ENCODE measurements at places on chromosomes 7 and 10.

DNA sequence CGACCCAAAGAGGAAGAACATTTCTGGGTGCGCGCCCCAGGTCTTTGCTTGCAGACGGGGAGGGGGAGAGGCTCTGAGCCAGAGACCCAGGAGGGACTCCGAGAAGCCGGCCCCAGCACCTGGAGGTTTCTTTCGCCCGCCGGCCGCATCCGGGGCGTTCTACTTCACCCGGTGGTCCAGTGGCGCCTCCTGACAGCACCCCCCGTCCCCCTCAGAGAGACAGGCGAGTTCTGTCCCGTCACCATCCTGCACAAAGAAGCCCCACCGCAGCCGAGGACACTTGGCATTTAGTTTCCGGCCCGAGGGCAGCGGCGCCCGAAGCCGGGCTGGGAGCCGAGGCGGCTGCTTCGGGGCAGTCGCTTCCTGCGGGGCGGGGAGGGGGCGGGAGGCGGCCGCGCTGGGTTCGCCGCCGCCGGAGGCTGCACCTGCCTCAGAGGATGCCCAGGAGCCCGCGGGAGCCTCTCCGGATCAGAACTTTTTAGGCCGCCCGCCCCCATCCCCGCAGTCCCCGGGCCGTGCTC is at the start of gene TMEM178B:
TMEM178B (plus strand) TSS at position 424 of the 521 bp plus-strand sequence.
- DNase-seq, result no peak

GRCh38 chr10:12484941-12485805 is 135.8 kb downstream of the CAMK1D start:
- DNase-seq, result no peak

GRCh38 chr7:150735596-150736358 is 1.4 kb upstream of the GIMAP5 start:
- DNase-seq, result no peak

- no peak for DNase-seq
These were observed 10.4 kb downstream of the TNS3 start for GRCh38 chr7:47571331-47572093.

DNA sequence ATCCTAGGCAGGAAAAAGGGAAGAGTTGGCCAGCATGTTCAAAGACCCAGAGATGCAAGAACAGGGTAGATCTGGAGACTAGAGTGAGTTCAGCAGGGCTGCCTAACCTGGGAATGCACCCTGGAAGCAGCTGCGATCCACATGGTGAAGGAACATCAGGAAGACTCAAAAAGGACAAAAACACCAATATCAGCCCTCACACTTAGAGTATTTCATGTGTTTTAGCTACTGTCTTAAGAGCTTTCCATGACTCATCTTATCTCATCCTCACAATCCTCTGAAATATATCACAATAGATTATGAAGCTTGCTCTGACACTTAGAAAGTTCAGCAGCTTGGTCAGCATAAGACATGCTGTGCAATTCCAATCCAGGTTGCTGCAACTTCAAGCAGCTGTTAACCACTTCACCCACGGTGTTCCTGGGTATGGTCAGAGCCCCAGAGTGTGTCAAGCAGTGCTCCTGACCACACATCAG is 380.9 kb downstream of the PARD3 start:
- no peak for DNase-seq

DNA sequence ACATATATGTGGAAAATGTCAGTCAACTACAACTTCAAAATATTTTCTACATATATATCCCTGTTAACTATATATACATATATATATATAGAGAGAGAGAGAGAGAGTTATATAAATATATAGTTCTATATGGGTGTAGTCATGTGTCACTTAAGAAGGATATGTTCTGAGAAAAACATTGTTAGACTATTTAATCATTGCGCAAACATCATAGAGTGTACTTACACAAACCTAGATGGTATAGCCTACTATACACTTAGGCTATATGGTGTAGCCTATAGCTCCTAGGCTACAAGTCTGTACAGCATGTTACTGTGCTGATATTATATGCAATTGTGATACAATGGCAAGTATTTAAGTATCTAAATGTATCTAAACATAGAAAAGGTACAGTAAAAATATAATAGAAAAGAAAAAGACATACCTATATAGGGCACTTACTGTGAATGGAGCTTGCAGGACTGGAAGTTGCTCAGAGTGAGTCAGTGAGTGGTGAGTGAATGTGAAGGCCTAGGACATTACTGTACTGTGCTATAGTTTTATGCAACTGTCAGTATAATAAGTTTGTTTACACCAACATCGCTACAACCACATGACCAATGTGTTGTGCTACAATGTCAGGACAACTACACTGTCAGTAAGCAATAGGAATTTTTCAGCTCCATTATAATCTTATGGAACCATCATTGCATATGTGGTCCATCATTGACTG is 18.0 kb upstream of the FGL2 start:
- DNase-seq, result no peak

- no peak for DNase-seq
These were observed 312 bp downstream of the ARL4A start for GRCh38 chr7:12687718-12688171.

DNA sequence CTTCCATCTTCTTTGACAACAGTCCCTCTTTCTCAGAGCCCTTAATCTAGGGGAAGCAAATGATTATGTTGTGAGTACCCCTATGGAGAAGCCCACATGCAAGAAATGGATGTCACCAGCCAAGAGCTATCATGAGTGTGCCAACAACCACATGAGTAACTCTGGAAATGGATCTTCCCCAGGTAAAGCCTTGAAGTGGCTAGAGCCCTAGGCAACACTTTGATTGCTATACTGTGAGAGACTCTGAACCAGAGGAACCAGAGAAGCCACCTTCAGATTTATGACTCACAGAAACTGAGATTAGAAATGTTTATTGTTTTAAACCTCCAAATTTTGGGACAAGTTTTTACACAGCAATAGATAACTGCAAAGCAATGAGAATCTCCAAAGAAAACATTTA is 60.9 kb upstream of the COL1A2 start:
- no peak for DNase-seq

DNA sequence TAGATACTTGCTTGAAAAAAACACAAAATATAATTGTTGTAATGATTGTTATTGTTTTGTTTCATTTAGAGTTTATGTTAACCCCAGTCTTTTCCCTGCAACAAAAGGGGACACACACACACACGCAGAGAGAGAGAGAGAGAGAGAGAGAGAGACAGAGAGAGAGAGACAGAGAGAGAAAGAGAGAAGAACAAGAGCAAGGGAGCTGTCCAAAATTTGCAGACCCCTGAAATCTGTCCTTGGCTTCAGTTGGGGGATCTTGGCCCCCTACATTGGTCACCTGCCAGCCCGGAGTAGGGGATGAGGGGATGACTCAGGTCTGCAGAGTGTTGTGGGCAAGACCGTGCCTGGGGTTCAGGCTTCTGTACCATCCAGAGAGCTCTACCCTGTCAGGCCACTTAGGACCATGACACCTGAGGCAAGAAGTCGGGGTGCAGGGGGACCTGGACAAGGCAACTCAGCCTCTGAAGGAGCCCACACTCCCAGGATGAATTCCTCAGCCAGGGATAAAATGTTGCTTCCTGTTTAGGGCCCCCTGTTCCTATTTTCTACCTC is 73.1 kb downstream of the RAMP3 start:
- no peak for DNase-seq

DNA sequence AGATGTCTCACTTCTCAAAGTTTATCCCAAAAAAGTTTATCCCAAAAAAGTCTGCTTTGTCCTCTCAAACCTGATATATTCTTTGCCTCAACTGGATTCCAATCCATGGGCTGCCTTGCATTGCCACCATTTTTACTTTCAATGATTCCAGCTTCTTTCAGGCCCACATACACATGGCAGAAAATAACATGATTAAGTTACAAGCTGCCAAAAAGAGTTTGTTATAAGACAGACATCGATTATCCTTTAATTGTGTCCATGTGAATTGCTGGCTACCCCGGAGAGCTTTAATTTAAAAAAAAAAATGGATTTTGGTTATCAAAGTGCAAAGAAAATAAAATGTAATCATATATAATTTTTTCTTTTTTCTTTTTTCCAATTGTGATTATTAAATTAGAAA is 819.6 kb upstream of the SORCS1 start:
- DNase-seq, result no peak

DNA sequence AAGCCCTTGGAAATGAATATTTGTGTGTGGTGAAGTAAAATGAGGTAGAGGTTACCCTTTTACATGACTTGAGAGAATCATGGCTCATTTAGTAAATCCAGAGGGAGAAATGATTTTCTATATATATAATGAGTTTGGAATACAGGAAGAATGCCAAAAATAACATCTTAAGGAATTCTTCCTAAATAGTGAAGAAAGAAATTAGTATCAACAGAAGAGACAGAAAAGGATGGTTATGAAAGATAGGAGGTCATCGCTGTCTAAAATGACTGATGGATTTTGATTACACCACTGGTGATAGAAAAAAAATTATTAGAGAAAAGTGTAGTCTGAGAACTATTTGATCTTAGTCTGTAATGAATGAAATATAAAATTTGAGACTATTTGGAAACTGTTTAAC is 283.0 kb downstream of the ADK start:
- no peak for DNase-seq

- DNase-seq, result no peak
These were observed 15.5 kb downstream of the ZNF488 start for GRCh38 chr10:47368431-47369180.

GRCh38 chr7:68423356-68423755 is 1174.9 kb upstream of the AUTS2 start:
- no peak for DNase-seq

- no peak for DNase-seq
These were observed 3.3 kb downstream of the GATA3 start for GRCh38 chr10:8057636-8058273.

- DNase-seq, result no peak
These were observed 3.9 kb upstream of the MIOS start for GRCh38 chr7:7562736-7563135.

- DNase-seq, result no peak
These were observed 201.2 kb downstream of the SNX10 start for GRCh38 chr7:26492816-26493215.

DNA sequence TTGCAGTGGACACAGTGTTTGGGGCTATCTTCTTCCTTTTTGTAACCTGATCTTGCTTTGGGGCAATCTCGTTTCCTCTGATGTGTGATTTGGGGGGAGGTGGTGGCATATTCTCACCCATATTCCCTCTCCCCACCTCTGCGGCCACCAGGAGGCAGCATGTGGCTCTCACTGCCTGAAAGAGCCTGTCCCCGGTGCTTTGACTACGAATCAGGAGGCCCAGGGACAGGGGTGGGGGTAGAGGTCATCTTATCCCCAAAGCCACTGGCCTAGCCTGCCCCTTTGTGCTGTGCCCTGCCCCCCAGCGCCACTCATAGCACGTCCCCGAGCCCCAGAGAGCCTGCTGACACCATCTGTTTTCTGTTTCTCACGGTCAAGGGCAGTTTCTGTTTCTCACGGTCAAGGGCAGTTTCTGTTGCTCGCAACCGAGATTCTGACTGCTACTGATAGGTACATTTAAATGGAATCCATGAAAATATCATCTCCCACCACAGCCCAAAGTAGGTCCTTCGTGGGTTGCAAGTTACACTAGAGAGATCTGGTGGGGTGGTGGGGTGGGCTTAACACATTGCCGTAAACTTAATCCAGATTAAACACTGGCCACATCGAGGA is 28.2 kb downstream of the PHYH start:
- no peak for DNase-seq

DNA sequence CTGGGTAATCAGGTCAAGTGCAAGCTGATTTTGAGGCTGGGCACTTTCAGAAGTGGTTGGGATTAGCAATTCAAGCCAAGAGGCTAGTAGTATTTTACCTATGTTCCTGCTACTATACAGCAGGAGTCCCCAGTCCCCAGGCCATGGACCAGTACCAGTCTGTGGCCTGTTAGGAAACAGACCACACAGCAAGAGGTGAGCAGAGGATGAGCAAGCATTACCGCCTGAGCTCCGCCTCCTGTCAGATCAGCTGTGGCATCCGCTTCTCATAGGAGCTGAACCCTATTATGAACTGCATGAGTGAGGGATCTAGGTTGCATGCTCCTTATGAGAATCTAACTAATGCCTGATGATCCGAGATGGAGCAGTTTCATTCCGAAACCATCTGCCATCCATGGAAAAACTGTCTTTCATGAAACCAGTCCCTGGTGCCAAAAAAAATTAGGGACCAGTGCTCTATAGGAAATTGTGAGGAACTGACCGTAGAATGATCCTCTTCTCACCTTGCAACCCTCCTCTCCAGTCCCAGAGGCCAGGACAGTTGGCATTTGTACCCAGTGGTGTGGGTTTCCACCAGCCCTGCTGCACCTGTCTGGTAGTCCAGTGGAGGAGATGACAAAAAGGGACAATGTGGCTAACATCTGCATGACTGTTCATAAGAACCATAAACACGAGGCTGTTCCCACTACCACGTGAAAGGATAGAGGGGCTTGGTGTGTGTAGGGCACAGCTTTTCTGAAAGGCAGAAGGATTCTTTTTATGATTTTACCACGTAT is 172.5 kb downstream of the KIAA1217 start:
- DNase-seq, result no peak

DNA sequence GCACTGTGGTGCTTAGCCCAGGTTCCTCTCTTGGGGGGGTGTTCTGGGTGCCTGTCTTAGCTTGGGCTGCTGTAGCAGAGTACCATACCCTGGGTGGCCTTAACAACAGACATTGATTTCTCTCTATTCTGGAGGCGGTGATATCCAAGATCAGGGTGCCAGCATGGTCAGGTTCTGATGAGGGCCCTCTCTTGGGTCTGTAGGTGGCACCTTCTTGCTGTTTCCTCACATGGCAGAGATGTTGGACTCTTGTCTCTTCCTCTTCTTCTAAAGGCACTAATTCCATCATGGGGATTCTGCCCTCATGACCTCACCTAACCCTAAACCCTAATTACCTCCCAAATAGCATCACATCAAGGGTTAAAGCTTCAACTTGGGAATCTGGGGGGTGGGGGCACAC is 19.9 kb upstream of the CRHR2 start:
- no peak for DNase-seq

DNA sequence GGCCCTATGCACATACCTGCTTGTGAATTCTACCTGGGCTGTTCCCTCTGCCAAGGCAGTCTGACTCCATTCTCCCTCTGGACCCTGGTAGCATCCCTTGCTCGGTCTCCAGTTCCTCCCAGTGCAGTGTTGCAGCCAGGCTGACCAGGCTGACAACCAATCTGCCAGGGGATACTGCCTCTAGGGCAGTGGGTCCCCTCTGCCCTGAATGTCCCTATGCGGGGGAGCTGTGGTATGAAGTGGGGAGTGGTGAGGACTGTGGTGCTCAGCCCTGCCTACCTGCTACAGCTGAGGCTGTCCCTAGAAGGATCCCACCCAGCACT is 48.0 kb upstream of the CAMK2B start:
- DNase-seq, result no peak

GRCh38 chr10:32788359-32788758 is 169.7 kb downstream of the ITGB1 start:
- DNase-seq, result no peak

All from cerebellar nuclear complex (tissue), 1 donor.